ENCODE measurements at places on chromosomes 3 and 15. TPM values are rescaled to one million over a fixed set of nuclear protein-coding genes. Genes with fewer than 3 reads are reported as not detected.

- no peak for DNase-seq
These were observed 534.5 kb upstream of the TBL1XR1 start for GRCh38 chr3:177731644-177732268.

GRCh38 chr3:139797724-139798343 lies 120.1 kb upstream of the NMNAT3 start:
- peak; percentile 35 for DNase-seq

DNA sequence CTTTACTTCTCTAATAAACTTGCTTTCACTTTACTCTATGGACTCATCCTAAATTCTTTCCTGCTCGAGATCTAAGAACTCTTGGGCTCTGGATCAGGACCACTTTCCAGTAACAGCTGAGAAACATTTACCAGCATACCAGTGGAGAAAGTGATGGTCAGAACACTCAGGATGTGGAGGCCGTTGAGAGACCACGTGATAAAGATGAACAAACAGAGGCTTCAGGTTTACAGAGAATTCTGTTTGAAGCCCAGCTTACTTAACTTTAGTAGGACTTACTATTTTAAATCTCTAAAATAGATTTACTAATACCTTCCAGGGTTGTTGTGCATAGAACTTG lies 57.0 kb downstream of the FRMD4B start:
- DNase-seq, result no peak

SLC12A1 gene
- total RNA-seq, result not detected

- DNase-seq, result peak; percentile 93
These were observed at the start of gene GCHFR for GRCh38 chr15:40763801-40764628. Gene GCHFR (plus strand): TSS chr15:40764068. CDS start chr15:40764181, 113 bp downstream.

DNA sequence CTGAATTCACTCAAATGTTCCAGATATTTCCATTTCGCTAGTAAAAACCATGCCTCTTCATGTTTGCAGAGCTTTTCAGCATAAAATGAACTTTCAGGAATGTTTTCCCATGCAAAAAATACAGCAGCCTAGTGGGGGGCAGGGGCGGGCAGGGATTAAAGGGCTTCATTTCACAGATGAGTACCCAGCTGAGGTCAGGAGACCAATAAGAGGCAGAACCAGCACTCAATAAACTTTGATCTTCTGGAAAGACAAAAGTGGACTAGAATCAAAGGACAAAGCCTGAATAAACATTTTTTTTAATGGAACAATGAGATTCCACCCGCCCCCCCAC lies 8.0 kb downstream of the KLHL25 start:
- DNase-seq, result no peak

DNA sequence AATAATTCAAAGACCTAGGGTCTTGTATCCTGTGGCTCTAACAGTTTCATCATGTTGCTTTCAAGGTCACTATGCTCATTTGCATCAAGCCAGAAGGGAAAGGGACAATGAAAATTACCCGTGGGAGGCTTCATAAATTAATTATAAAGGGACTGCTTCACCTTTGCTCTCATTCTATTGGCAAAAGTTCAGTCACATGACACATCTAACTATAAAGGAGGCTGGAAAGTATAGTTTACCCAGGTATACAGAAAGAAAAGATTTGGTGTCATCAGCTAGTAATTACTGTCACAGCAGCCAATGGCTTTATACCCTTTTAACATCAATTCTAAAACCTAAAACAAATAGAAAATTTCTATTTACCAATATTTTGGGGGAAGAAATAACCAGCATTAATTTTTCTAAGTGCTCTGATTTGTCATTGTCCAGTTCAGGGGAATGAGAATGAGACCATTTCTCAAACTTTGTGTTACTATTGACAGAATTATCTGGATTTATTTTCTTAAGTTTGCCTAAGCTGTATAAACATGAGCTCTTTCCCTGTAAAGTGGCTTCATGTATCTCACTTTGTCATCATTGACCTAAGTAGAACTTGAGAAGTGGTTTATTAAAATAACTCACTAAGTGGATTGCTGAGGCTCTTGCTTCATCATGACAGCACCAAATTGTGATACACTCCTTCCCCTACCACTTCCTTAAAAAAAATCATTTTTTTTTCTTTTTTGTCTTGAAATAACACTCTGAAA lies 257.7 kb upstream of the PEX5L start:
- DNase-seq, result no peak

DNA sequence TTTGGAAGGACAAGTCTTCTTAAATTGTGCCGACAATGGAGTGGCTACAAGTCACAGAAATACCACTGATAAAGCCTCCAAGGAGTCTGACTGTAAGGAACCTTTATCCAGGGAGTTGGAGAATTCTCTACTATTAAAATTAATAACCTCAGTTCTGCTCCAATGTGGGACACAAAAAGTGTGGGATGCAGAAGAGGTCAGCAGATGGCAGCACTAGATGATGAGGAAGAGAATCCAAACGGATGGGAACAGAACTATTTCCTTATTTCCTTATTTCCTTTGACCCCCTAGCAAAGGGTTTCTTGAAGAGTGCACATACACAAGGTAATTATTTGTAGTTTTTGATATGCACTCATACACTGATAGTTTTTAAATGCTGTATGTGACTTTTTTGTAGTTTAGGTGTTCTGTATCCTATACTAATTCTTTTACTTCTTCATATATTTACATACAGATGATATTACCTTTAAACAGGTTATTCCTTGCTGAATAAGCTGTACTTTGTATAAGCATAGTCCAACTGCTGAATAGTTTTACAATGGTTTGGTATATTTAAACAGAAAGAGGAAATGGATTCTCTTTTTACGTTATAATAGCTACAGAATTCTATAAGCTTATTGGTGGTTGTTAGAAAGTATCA lies 25.6 kb upstream of the NLGN1 start:
- DNase-seq, result peak; percentile 49

- no peak for DNase-seq
These were observed 5.9 kb upstream of the PPP1R2 start for GRCh38 chr3:195548987-195549386.

Data from HT-29 (cell line).